ENCODE measurements at places on chromosomes 7 and 10.

GRCh38 chr7:43309706-43310022 is 197.2 kb downstream of the HECW1 start:
- no peak for DNase-seq

DNA sequence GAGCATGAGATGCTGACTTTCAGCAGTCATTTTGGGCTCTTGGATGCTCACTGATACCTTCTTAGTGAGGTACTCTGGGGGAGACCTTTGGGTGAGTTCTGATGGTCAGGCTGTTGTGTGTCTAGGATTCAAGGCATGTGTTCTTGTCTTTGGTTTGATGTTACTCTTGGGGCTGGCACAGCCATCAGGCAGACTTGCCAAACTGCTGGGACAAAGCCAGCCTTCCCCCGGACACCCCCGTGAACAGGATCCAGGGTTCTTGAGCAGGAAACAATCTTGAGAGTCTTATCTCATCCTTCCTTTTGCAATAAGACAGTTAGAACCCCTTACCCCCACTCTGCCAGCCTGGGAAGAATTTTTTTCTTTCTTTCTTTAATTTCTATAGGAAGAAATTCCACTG is 42.2 kb downstream of the SUFU start:
- DNase-seq, result no peak

GRCh38 chr7:18064242-18064838 is 36.7 kb upstream of the PRPS1L1 start:
- peak; percentile 36 for DNase-seq

DNA sequence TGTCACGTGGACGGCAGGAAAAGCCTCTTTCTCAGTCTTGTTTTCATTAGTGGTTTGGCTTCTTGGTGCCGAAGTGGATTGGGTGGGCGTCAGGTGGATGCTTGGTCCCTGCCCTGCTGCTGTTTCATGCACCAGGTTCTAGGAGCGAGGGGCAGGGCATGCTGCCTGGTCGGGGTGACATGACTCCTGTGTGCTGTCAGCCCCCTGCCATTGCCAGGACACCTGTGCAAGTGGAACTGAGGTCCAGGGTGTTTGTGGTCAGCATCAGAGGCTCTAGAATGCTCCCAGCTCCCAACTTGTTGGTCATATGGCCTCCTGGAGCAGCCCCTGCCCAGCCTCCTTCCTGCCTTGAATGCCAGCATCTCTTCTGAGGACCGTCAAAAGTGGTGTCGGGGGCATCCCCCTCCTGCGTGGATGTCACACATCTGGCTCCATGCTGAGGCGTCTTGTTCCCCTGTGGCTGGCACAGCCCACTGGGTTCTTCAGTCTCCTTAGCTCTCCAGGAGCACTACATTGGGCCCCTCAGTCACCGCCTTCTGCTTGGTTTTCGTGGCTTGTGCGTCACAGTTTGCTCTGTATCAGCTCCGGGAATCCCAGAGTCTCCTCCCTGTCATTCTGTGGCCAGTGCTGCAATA is 24.8 kb downstream of the ADCY1 start:
- DNase-seq, result no peak

- no peak for DNase-seq
These were observed 541 bp downstream of the ZSCAN25 start for GRCh38 chr7:99617192-99617781.

GRCh38 chr10:114550756-114551635 is 107.1 kb downstream of the ABLIM1 start:
- peak; percentile 18 for DNase-seq

- DNase-seq, result peak; percentile 40
These were observed 659 bp downstream of the OPTN start for GRCh38 chr10:13100349-13101294.

DNA sequence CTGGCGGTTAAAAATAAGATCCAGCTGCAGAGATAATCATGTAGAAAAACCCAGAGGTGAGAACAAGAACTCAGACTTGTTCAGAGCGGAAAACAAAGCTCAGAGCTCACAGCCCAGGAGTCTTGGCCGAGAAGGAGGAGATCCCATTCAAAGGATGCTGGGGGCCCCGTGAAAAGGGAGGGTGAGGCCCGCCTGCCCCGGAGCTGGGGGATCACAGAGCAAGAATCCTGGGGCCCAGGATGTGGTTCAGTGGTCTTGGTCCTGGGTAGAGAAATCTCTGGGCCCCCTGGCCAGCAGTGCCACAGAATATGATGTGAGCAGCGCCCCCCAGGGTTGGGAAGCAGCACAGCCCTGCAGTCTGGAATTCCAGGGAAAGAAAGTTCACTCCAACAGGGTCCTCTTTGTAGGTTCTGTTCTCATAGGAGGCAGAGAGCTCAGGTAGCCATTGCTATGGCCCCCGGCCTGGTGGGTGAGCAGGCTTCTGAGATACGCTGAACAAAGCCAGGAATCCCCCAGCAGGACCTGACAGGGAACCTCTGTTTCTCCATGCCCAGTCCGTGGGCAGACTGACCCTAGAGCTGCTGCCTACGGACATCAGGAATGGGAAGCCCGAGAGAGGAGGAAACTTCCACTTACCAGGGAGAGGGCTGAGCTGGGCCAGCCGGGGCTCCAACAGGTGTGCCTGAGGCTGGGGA is 77.7 kb upstream of the GNA12 start:
- no peak for DNase-seq

DNA sequence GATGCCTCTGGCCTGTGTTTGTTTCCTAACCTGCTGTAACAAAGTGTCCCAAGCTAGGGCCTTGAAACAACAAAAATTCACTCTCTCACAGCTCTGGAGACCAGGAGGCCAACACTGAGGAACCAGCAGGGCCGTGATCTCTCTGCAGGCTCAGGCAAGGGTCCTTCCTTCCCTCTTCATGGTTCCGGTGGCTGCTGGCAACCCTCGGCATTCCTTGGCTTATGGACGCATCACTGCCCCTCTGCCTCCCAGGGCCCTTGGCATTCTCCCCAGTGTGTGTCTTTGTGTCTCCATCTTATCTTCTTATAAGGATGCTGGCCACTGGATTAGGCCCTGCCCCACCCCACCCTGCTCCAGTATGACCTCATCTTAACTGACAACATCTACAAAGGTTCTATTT is 17.0 kb downstream of the CNPY1 start:
- no peak for DNase-seq

DNA sequence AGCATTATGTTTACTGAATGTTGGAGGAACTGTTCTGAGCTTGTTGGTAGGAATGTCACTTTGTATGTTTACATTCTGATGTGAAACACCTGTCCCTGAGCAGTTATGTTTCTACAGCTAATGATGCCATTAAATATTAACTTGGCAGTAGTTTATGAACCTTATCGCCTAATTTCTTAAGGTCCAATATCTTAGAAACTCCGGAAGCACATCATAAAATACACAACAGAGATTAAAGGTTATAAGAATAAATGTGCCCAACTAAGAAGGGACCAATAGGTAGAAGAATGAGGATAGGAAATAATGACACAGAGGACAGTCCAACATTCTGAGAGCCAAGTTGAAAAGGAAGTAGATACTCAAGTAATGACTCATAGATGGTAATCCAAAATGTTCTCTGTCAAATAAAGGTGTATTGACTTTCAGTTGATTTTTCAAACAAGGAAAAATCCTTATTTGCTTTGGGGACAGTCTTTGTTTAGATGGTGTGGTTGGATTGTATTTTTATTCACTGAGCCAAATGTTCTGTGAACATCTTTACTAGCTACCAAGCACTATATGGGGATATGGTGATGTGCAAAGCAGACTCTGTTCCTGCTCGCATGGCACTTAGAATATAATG is 31.9 kb downstream of the LCOR start:
- peak; percentile 58 for DNase-seq

DNA sequence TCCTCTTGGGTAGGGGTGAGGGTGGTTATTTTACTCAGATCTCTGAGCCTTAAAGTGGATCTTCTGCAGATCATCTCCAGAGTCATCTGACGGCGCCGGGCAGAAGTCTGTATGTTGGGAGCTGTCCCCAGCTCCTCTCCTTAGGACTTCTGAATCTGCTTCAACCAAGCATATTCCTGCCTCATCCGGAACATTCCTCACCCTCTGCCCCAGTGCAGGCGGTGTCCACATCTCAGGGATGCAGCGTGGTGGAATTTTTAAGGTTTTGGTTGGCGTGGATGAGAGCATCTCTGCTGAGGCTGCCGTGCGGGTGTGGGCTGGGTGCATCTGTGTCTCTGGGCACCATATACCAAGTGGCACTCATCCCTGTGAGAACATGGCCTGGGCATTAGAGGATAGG is 148.3 kb downstream of the MGMT start:
- no peak for DNase-seq

DNA sequence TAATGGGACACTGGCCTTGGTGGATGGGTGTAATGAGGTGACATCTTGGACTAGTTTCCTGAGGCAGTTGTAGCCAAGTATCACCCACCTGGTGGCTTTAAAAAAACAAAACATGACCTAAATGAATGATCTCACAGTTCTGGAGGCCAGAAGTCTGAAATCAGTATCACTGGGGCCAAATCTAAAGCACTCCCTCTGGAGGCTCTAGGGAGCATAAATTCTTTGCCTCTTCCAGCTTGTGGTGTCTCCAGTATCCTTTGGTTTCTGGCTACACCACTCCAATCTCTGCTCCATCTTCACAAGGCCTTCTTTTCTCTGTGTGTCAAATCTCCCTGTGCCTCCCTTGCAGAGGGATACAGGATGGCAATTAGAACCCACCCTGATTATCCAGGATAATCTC is 342.9 kb downstream of the CALN1 start:
- no peak for DNase-seq

GRCh38 chr7:75725306-75725705 is 13.4 kb downstream of the HIP1 start:
- DNase-seq, result no peak

- DNase-seq, result peak; percentile 63
These were observed 189.8 kb upstream of the IMMP2L start for GRCh38 chr7:111752022-111752582.

DNA sequence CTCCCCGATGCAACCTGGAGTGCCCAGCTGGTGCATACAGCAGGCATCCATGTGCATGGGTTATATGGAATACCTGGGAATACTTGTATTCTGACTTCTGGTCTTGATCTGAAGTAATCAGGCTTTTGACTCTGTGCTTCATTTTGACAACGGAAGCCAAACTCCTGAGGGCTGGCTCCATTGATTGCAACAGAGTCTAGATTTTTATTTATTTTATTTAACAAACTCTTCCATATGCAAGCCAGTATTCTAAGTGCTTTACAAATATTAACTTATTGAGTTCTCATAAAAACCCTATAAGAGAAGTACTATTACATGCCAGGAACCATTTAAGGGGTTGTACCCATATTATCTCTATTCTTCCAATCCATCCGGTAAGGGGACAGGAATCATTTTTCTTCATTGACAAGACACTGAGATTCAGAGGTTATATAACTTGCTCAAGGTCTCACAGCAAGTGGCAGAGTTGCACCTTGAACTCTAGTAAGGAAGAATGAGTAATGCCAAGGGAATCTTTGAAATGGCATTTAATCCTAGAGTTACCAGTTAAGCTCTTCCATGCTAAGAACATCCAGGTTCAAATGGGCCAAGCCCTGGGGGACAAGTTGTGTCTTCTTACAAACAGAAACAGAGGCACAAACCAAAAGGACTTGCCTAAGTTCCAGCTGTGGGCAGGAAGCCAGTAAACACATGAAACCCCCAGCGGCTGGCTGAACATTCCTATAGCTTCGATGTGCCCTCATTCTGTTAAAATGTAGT is 241.0 kb downstream of the WDR11 start:
- no peak for DNase-seq

DNA sequence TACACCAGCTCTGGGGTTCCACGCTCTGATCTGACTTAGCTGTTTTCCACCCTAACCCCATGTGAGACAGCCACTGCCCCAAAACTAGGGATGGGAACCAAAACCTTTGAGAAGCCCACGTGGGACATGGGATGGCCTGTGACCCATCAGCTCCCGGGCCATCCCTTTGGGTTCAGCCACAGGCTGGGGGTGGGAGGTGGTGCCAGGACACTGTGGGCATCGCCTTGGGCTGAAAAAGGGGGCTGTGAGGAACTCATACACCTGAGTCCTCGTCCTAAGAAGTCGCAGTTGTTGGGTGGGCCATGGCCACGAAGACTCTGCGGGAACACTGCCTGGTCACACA is 379.1 kb downstream of the DNAJB6 start:
- DNase-seq, result no peak

GRCh38 chr10:120854388-120854787 is 3.2 kb downstream of the WDR11 start:
- DNase-seq, result no peak

DNA sequence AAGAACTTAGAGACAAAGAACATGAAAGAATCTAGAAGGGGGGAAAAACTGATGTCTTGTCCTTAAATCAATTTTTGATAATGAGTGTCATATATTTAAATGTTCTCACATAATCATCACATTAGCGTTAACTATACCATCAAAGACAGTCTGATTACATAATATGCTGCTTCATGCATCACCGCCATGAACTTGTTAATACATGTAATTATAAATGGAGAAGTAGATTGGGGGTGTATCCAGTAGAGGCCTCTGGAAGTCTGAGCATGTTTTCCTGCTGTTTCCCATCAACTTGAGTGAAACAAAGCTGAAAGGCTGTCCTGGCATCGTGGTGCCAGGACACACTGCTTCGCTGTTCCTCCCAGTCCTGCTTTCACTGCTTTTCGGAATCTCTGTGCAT is 48.2 kb downstream of the PRLHR start:
- no peak for DNase-seq

DNA sequence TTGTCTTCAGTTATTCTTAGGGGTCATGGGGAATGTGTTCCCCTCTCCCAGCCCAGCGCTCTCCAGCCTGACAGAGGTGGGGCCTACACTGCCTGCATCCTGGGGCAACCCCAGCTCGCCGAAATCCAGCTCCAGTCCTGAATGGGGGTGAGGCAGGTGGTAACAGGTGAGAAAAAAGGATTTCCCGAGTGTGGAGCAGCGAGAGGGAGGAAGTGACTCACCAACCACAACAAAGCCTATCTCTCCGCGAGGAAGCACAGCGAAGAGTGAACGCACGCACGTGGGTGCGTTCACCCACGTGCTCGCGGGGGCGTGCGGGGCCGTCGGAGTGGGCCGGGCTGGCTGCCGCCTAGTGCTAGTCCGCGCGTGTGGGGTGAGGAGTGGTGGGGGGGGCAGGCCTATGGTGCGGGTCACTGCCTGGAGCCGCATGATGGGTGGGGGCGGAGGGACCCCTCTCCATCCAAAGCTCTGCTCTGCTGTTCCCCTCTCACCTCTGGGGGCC is 855 bp upstream of the PALD1 start:
- no peak for DNase-seq

GRCh38 chr7:99278180-99278579 is 5.5 kb downstream of the MYH16 start:
- no peak for DNase-seq

DNA sequence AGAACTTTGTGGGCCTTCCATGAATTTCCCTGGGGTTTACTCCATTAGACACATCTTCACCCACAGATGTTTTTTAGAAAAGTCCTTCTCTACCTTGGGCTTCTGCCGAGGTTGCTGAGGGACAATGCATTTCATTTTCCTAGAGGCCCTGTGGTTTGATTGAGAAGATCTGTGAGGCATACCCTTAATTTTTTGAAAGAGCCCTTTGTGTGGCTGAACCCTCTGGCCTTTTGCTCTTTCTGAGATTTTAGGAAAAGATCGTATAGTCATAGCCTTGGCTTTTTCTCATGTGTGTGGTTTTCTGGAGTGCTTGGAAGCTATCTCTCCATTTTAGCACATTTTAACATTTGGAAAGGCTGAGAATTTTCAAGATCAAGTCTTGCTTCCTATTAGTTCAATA is 119.8 kb upstream of the LYZL1 start:
- no peak for DNase-seq

- DNase-seq, result no peak
These were observed 171.9 kb downstream of the NSUN6 start for GRCh38 chr10:18479502-18479901.
